ENCODE measurements at places on chromosomes 1 and 21.

DNA sequence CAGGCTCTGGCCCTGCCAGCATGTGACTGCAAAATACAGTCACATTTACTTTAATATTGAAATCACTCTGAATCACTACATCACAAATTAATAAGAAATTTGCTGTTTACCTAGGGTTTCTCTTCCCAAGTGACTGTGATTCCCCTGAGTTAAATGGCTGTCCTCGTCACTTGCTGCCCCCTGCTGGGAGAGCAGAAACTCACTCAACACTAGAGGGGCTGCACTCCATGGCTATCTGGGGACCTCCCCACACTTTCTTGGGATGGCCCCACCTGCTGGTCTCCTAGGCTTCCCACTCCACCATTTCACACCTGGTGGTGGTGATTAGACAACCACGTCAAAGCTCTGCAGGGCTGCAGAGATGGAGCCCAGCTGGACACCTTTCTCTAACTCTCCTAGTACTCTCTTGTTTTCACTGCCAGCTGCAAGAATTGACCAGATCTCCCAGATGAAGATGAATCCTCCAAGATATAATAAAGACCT, 63.4 kb downstream of the CD2 start:
- DNase-seq: peak; percentile 76

GRCh38 chr21:16241016-16241415, 511.2 kb downstream of the USP25 start:
- DNase-seq: no peak

GRCh38 chr21:43697758-43698643, 20.9 kb upstream of the PDXK start:
- DNase-seq: no peak

- no peak for DNase-seq
Observed at GRCh38 chr1:54652168-54652567, 10.6 kb downstream of the MROH7 start.

- no peak for DNase-seq
Observed at GRCh38 chr1:93665015-93665414, 16.6 kb downstream of the BCAR3 start.

GRCh38 chr21:16389643-16390042, 659.9 kb downstream of the USP25 start:
- no peak for DNase-seq

- peak; percentile 79 for DNase-seq
Observed at GRCh38 chr1:3453891-3454810, at the start of gene ARHGEF16. TSS of gene ARHGEF16 (plus strand) at chr1:3454665. CDS start at chr1:3463085, 8,420 bp downstream.

DNA sequence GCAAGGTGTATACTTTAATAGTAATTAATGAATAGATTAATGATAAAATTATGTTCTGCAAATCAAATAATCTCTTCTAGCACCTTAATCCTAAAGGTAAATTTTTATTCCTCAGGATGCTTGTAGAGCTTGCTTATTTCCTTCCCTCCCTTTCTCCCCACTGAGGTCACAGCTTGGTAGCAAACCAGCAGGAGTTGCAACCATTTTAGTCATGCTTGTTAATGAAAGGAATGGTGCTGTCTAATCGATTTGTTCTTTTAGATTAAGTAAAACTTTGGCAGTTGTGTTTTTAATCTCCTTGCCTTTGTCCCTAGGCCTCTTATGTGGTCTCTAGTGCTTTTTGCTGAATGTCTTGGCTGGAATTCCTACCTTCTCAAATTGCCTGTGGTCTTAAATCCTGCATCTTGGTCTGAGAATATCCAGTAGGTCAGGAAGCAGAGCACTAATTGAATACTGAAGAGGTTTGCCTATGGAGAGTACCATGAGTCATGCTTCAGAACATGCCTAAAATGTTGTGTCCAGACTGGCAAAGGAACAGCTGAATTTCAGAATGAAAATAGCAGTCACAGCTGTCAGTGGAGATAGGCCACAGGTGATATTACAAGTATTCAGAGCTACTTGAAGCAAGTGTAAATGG, 36.3 kb upstream of the RWDD3 start:
- no peak for DNase-seq
